ENCODE measurements at places on chromosomes 16 and 17.
A peak's percentile ranks its signal among the peaks of the same experiment; 100 is the strongest.

- no peak for DNase-seq
These were observed 1.5 kb upstream of the WFIKKN1 start for GRCh38 chr16:629185-629832.

- no peak for DNase-seq
These were observed 113.0 kb downstream of the BANP start for GRCh38 chr16:88064011-88064888.

DNA sequence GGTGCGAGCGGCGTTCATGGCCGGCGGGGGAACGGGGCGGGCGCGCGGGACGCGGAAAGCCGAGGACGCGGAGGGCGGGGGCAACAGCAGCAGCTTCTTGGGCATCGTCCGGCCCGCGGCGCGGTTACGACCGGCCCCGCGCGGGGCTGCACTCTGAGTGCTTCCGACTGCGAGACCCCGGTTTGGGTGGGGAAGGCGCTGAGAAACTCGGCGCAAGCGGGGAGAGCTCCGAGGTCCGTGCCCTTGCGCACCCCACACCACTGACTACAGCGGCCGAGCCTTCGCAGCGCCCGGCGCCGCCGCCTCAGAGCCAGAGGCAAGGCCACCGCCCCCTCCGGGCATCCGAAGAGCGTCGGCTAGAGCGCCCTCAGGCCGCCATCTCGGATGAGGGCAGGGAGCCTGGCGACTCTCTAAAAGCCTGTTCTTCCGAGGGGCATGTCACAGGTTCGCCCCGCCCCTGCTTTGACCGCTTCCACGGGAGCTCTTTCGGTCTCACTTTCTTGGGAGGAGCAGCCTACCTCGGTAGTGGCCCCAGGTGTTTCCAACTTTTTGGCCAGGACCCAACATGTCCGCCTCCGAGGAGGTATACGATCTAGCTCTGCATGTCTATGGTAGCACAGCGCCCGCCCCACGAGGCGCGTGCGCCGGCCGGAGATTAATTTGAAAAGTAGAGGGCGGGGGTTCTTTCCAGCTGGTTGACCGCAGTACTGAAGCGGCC, at the start of gene PRPSAP1:
PRPSAP1 (minus strand) TSS at position 318 of the 718 bp plus-strand sequence; CDS start at position 105, 213 bp downstream.
- DNase-seq = peak; percentile 90

GRCh38 chr17:54426296-54426886, 474.3 kb upstream of the TOM1L1 start:
- DNase-seq = no peak

GRCh38 chr17:61338000-61338798, 61.4 kb upstream of the TBX2 start:
- no peak for DNase-seq

DNA sequence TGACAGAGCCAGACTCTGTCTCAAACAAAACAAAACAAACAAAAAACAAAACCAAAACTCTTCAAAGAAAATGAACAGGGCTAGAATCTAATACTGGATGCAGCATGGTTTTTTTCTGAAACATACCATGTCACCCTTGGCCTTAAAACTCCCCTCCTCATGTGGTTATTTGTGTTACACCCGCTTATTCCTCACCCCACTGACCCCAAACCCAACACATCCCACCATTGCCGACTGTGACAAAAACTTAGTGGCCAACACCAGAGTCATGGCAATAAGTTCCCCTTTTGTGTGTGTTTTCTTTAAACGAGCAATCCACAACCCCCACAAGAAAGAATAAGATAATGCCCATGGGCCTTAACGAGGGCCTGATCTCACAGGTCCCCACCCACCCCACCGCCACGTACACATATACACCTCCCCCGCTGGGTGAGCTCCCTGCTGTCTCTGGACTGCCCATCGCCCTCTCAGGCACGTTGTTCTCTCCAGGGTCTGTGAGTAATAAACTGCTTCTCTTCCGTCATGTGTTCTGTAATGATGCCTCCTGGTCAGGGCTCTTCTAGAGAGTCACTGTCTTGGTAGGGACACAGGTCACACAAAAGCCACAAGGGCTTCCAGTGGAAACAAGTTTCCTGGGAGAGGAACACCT, 16.8 kb upstream of the ENGASE start:
- DNase-seq = no peak

DNA sequence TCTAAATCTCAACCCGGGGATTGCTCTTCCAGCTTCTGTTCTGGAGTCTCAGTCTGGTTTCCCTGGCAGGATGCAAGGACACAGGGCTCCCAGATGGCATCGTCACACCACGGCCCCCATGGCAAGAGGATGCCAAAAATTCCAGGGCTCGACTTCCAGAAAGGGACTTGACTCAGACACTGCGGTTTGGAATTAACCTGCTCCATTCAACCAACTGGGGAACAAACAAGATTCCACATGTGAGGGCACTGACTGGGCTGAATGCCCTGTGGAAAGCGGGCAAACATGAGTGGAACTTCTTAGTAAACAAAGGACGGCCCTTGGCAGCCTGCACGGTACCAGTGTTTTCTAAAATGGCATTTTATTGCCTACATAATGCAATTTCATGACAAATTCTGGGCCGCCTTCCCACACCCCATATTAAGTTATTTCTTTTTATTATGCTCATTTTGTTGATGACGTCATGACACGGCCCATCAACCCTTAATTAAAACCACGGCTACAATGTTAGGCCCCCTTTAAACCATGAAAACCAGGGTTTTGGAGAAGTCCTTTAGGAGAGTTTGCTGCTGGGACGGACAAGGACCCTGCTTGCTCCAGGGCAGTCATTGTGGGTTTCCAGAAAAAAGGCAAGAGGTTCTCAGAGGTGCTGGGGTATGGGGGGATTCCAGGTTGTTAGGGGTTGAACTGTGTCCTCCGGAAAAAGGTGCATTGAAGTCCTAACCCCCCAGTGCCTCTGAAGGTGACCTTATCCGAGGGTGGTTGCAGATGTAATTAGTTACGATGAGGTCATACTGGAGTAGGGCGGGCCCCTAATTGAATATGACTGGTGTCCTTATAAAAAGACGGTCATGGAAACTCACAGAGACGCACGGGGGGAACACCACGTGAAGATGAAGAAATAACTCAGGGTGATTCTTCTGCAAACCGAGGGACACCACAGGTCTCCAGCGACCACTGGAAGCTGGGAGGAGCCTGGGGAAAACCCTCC, 205.6 kb downstream of the FOXL1 start:
- DNase-seq = no peak

DNA sequence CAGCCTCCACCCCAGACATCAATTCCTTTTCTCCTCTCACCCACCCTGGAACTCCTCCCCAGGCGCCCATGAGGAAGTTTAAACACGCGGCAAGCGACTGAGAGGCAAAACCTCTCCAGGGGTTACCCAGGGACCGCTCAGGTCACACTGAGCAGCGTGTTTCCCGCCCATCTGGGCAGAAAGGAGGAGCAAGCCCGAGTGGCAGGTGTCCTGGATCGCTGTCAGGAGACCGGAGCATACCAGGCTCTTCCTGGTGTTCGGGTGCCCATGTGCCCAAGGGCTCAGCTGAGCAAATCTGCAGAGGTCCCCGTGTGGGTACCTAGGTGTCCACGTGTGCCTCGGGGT, 491 bp downstream of the SLC25A19 start:
- peak; percentile 14 for DNase-seq

GRCh38 chr16:4306470-4307214, 9.2 kb upstream of the GLIS2 start:
- DNase-seq = no peak

GRCh38 chr17:44202756-44203155, 3.1 kb upstream of the ATXN7L3 start:
- no peak for DNase-seq

DNA sequence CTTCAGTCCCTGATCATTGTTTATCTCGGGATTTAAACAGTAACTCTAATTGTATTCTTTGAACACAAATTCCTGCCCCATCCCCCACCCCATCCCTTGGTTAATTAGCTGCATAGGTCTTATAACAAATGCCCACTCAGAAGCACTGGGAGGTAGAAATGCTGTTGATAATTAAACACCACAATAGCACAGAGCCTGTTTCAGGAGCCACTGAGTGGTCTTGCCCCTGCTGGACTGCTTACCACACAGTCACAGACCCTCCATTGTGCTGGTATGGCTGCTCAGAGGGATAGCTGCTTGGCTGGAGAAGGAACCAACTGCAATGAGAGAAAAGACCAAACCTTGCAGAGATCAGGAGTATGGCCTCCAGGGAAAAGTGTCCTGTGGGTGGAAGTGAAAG, 214.1 kb downstream of the ANKFN1 start:
- DNase-seq = no peak

DNA sequence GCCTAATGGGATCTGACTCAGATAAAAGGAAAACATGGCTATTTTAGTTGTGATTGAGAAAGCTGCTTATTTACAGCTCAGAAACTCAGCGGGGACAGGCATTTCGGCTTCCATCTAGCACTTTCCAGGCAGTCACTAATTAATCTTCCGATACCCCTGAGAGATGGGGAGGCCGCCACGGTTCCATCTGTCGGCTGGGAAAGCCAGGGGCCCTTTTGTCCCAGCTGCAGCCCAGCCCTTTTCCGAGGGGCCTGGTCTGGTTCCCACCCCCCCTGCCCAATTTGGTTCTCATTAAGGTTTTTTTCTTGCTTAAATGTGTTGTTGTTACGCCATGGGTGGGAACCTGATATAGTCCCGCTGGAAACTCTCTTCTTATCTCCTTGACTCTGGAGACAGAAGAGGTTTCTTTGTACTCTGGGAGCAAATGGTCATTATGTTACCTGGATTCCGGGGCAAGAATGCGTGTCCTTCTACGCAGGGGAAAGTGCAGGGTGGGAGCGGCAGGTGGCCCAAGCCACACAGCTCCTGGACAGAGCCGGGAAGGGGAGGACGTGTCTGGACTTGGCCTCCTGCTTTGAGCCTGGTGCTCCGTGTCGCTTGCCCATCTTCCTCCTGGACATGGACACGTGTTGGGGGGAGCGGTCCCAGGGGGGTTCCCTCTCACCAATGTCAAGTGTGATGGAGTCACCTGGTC, 50.9 kb upstream of the GSE1 start:
- DNase-seq = no peak

GRCh38 chr16:50550866-50551641, 2.9 kb downstream of the NKD1 start:
- no peak for DNase-seq

- DNase-seq = no peak
These were observed 20.1 kb downstream of the SLC39A11 start for GRCh38 chr17:73072219-73072962.

- no peak for DNase-seq
These were observed 5.2 kb upstream of the CCDC182 start for GRCh38 chr17:57750109-57750871.

DNA sequence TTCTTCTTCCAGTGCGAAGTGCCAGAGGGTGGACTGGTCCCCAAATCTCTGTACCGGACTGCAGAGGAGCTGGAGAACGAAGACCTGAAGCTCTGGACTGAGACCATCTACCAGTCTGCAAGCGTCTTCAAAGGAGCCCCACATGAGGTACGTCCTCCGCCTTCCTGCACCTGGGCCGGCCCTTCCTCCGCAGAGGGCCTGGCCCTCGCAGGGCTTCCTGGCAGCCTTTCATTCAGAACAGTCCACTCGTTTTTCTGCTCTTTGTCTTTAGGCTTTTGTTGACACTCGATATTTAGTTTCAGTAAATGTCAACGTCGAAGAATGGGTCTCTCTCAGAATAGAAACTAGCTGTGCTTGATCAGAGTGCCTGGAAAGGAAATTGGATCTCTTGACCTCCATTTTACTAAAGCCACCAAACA, 68.6 kb downstream of the SEC14L1 start:
- DNase-seq = no peak

DNA sequence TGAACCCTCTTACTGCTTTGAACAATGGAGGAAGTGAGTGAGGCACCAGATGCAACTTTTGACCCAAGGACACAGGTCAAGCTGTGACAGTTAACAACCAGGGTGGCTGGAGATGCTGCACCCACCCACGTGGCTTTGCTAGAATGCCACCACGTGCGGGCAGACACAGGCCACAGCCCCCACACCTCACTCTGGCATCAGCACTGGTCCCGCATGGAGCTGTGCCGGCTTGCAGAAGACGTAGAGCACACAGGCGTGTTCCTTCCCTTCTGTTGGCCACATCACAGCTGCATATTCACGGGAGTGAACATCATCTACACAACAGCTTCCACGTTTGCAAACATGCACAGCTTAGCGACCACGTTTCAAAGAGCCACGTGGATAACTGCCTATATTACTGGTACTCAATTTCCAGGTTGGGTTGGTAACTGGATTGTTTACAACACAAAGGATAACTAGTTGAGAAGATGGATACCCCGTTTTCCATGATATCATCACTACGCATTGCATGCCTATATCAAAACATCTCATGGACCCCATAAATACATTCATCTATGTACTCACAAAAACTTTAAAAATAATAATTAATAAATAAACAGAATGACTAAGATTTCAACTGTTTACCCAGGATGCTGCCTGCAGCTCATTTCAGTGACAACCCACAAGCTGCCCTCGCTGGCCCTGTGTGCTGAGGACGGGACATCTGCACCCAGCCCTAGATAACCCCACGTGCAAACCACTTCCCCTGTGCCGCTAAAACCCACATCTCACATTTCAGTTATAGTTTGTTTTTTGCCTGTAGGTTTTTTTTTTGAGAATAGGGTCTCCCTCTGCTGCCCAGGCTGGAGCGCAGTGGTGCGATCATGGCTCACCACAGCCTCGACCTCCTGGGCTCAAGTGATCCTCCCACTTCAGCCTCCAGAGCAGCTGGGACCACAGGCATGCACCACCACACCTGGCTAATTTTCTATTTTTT, 132.0 kb downstream of the ANKRD11 start:
- DNase-seq = no peak

- no peak for DNase-seq
These were observed 14.8 kb upstream of the NUP93 start for GRCh38 chr16:56715126-56715525.

DNA sequence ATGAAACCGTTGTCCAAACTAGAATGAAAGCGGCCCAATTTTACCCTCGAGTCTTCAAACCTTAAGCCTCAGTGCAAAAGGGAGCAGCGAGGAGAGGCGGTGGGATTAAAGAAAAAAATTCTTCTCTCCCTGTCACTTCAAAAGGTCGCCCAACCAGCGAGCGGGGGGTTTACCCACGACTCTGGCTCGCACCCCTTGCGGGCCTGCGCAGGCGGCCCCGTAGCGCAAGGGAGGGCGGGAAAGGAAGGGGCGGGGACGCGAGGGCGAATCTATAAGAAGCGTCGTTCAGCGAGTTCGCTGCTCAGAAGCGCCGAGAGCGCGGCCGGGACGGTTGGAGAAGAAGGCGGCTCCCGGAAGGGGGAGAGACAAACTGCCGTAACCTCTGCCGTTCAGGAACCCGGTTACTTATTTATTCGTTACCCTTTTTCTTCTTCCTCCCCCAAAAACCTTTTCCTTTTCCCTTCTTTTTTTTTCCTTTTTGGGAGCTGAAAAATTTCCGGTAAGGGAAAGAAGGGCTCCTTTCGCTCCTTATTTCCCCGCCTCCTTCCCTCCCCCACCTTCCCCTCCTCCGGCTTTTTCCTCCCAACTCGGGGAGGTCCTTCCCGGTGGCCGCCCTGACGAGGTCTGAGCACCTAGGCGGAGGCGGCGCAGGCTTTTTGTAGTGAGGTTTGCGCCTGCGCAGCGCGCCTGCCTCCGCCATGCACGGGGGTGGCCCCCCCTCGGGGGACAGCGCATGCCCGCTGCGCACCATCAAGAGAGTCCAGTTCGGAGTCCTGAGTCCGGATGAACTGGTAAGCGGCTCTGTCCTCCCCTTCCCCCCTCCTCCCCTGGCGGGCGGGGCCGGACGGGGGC, at the start of gene POLR2A:
POLR2A (plus strand) TSS at position 300 of the 852 bp plus-strand sequence.
- DNase-seq = peak; percentile 96

Measured in NCI-H226 (cell line).